HuH-7 (cell line): ENCODE measurements at places on chromosomes 7 and 10.

DNA sequence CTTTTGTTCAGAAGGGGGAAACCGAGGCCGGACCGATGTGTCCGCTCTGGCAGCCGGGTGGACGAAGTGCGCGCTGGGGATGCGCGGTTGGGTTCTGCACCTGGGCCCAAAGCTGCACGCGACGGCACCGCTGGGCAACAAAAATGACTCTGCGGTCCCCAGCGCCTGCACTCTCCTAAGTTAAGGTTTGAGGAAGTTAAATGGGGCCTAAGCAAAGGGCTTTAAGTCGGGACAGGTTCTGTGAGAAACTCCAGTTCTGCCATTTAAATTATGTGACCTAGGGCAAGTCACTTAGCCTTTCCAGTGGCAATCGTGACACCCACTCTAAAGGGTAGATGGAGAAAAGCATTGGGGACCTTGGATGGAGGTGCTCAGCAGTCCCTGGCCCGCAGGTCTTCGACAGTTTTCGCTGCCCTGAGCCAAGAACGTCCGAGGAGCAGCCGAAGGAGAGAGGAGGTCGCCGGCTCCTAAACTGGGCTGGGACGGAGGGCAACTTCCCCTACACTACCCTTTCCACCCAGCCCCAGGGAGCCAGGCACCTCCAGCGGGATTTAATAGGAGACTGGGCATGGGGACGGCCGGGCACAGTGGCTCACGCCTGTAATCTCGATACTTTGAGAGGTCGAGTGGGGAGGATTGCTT, 534 bp upstream of the ACBD5 start:
- no peak for DNase-seq

GRCh38 chr7:104845557-104845956, 168.4 kb upstream of the KMT2E start:
- DNase-seq = no peak

DNA sequence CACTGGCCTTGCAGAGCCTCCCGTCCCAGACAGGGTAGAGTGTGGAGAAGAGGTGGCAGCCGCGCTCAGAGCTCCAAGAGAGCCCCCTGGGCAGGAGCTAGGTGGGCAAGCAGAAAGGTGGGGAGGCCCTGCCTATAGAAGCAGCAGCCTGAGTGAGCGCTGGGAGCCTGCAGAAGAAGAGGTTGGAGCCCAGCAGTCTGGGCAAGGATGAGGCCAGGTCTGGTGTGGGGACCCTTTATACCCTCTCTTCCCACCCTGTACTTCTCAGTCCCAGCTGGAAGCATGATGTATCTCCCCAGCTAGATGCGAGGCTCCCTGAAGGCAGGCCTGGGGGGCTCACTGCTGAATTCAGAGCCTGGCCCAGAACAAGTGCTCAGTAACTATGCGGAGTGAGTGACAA, 44.5 kb upstream of the ZMIZ1 start:
- DNase-seq = no peak

DNA sequence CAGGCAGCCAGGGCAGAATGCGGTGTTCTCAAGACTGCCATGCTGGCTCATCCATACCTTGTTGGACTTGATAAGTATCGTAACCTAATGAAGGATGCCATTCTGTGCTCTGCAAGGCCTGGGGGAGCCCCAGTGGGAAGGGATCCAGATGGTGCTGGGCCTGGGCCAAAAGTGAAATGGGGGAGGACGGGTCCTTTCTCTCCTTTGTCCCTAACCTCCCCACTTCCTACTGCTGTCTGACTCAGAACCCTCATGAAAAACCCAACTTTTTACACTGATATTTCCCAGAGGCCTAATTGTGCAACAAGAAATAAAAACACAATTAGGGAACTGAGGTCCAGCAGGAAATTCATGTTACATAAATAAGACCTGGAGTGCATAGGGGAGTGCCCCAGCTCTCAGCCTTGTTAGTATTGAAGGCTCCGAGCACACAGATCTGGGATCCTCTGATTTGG, 193.7 kb upstream of the SVIL start:
- no peak for DNase-seq

GRCh38 chr10:4154191-4154715, 369.2 kb upstream of the KLF6 start:
- no peak for DNase-seq

GRCh38 chr7:123747620-123748141, 1.1 kb downstream of the WASL start:
- peak; percentile 84 for DNase-seq
